ENCODE measurements at places on chromosomes 7 and 10. TPM values are rescaled to one million over a fixed set of nuclear protein-coding genes. Genes with fewer than 3 reads are reported as not detected.
A peak's percentile ranks its signal among the peaks of the same experiment; 100 is the strongest.

DNA sequence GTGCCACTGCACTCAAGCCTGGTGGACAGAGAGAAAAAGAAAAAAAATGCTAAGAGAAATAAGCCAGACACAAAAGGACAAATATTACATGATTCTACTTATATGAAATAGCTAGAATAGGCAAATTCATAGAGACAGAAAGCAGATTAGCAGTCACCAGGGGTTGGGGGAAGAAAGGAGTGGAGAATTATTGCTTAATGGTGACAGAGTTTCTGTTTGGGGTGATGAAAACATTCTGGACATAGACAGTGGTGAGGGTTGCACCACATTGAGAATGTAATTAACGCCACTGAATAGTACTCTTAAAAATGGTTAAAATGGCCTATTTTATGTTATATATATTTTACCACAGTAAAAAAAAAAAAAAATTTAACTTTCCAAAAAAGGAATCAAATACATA, 6.4 kb upstream of the NT5C2 start:
- DNase-seq: no peak

- DNase-seq: no peak
Observed at GRCh38 chr7:28222636-28223035, 42.0 kb upstream of the JAZF1 start.

- no peak for DNase-seq
Observed at GRCh38 chr7:27532314-27532713, 130.4 kb downstream of the HIBADH start.

The KCND2 gene
- total RNA-seq: not detected

DNA sequence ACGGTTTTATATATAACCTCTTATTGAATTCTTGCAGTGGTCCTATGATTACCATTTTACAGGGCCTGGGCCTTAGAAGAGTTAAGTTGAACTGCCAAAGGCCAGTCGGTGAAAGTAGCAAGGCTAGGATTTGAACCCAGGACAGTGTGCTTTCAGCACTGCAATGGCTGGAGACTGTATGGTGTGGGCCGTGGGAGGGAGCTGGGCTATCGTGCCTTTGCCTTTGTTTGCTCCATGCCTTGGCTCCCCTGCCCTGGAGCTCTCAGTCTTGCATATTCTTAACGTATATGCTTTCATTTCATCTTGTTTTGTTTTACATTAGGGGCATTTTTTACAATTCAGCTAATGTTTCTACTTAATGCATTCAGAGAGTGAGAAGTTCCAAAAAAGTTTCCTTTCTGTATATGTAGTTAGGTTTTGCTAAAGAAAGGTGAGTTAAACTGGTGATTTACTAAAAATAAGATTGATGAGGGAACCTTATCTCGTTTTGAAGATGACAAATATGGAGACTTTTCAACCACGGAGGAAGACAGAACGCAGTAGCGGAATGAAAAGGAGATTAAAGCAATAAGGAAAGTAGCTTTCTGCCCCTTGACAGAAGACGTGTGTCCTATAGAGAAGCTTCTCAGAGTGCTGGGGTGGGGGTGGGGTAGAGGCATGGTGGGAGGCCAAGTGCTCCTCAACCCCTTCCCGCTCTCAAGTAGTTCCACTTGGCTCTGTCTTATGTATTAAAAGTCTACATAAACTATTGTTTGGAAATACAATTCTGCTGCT, 82.5 kb downstream of the RTKN2 start:
- DNase-seq: no peak

DNA sequence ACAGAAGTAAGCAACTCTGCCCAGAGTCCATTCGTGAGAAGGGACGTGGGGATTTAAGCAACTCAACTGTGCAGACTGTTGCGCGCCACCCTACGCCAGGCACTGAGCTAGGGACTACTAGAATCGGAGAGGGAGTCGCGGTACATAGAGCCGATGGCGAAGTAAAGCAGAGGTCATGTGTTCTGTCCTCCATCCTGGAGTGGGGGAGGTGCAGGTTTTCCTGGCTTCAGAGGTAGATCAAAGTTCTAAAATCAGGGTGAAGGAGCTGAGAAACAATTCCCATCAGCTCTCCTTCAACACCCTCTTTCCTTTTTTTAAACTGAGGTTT, 23.2 kb downstream of the SLC35G1 start:
- no peak for DNase-seq

DNA sequence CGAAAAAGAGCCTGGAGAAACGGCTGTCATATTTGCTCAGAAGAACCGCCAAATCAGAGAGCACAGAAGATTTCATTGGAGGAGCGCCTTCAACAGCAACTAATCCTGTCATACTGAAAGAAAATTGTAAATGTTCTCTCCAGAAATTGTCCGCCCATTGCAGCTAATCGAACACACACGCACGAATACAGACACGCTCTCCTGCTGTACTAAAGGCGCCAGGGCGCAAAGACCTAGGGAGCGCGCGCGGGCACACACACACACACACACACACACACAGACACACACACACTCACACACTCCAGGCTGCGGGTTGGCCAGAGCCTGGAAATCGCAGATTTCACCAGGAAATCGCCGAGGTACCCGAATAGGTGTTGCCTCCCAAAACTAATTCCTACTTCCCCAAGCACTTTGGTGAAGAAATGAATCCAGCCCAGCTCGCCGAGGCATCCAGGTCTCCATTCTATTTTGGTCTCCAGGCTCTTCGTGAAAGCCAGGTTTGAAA, at the start of gene CHRM2:
TSS of gene CHRM2 (plus strand) at position 157 of the 505 bp plus-strand sequence. CDS start 146,214 bp downstream, outside the sequence.
- peak; percentile 26 for DNase-seq

GRCh38 chr10:108375691-108376090, 1211.2 kb upstream of the SORCS1 start:
- no peak for DNase-seq

GRCh38 chr7:49715486-49715885, 58.0 kb upstream of the VWC2 start:
- DNase-seq: no peak

The PROSER2 gene
- total RNA-seq: 0.52 TPM

- DNase-seq: no peak
Observed at GRCh38 chr10:131246089-131246488, 65.4 kb downstream of the TCERG1L start.

- no peak for DNase-seq
Observed at GRCh38 chr7:22934023-22934422, 79.9 kb downstream of the HYCC1 start.

The DYDC2 gene
- not detected for total RNA-seq

- no peak for DNase-seq
Observed at GRCh38 chr7:79512261-79512660, 58.8 kb upstream of the MAGI2 start.

DNA sequence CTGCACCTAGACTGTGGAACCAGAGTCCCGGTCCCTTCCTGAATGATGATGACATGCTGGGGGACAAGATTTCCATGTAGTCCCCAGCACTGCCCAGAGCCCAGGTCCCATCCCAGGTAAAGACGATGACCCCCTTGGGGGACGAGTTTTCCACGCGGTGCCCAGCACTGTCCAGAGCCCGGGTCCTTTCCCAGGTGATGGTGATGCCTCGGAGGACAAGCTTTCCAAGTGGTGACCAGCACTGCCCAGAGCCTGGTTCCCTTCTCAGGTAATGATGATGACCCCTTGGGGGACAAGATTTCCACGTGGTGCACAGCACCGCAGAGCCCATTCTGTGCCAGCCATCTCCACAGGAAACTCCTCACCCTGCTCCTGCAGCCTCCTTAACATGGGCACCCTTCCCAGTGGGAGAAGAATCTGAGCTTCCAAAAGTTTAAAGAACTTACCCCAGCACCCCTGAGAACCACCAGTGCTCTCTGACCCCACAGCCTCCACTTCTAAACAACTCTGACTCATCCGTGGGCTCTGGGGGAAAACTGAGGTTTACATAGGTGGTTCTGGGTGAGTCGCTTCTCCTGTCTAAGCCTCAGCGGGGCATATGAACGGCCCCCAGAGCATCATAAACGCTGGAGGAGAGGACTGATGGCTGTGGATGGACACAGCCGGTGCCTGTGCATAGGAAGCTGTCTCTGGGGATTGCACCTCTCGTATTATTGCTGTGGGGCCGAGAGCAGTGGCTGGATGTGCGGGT, 233.2 kb downstream of the TCERG1L start:
- no peak for DNase-seq

- DNase-seq: no peak
Observed at GRCh38 chr7:37741776-37742175, 58.2 kb downstream of the GPR141 start.

DNA sequence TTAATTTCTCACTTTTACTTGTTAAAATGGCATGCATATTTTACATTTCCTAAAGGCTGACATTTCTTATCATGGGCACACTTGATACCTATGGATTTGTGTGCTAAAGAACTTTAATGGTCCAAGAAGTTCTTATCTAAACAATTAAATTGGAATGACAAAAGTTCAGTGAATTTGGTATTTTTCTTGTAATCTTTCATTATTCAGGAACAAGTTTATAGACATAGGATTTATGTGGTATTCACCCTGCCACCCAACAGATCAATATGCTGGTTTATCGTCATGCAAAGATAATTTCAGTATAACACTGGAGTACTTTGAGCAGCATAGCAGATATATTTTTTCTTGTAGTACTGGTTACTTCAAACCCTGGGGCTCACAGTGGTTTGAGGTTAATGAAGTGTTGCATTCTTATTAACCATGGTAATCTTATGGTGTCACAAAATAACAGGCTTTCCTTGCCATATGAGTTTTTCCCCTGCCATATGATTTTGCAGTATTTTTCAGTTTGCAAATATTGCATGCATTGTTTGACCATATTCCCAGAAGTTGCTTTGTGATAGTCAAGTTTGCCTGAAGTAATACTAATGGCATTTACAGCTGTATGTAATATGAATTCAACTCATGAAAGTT, 148.8 kb downstream of the PPP1R9A start:
- no peak for DNase-seq

The SFRP4 gene
- total RNA-seq: 2.1 TPM

GRCh38 chr7:50227726-50228125, 76.8 kb upstream of the IKZF1 start:
- no peak for DNase-seq

The PDE1C gene
- total RNA-seq: 207 TPM

GRCh38 chr7:2726316-2727018, 38.5 kb downstream of the AMZ1 start:
- peak; percentile 1 for DNase-seq

DNA sequence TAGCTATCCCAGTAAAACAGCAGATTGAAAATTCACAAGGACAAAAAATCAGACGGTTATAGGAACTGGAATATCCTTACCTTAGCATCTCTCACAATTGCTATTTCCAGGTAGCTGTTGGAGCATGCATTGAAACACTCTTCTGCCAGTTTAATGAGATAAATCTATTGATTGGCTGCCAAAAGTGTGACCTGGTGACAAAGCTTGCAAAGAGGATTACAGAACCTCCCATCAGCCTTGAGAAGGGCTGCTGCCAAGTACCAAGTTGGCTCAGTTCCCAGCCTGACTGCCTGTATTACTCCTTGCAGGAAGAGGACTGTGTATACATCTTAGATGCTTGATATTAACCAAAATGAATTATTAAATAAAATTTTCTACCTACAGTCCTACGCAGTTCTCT, 5.1 kb downstream of the PRLHR start:
- DNase-seq: no peak

The FBXO24 gene
- total RNA-seq: 0.25 TPM

The ZNF438 gene
- 13.2 TPM for total RNA-seq

GRCh38 chr7:117955046-117955445, 81.8 kb upstream of the CTTNBP2 start:
- no peak for DNase-seq
